ENCODE measurements at places on chromosomes 12 and 14.

DNA sequence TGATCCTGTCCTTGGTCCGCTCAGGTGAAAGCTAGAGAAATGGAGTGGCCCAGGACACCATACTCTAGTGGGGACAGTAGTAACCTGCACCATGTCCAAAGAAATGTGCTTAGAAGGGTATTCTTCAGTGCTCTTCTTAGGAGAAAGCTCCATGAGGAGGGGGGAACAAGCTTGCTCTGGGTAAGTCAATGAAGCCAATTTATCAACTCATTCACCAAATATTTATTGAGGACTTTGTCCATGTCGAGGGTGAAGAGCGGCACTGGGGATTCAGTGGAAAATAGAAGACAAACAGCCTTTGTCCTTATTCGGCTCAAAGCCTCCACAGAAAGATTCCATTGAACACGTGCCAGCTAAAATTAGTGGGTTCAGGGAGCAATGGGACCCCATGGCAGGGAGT, 677.8 kb downstream of the BCL11B start:
- DNase-seq, result no peak

DNA sequence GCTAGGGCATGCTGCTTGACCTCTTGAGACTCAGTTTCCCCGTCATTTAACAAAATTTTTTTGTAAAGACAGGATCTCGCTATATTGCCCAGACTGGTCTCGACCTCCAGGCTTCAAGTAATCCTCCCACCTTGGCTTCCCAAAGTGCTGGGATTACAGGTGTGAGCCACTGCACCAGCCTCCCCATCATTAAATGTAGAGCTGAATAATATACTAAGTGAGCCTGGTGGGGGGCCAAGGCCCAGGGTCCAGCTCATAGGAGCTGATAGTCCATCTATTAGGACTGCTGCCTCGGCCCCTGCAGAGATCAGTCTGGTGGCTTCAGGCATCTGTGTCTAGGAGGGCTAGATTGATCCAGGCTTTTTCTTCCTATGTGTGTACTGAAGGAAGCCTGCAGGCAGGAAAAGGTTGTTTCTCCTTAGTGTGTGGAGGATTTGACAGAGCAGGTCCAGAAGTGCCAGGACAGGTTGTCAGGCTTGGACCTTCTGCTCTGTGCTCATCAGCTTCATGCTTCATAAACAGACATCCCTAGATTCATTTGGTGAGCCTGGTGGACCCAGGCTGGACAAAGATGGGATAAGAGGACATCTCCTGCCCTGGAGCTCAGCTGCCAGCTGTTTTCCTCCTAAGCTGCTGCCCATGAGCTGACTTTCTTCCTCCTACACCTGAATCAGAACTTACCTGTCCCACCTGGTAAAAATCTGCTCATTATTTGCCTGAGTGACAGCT, 135.4 kb downstream of the ZFP36L1 start:
- DNase-seq, result no peak

GRCh38 chr14:95385701-95386100, 66.0 kb upstream of the CLMN start:
- no peak for DNase-seq

DNA sequence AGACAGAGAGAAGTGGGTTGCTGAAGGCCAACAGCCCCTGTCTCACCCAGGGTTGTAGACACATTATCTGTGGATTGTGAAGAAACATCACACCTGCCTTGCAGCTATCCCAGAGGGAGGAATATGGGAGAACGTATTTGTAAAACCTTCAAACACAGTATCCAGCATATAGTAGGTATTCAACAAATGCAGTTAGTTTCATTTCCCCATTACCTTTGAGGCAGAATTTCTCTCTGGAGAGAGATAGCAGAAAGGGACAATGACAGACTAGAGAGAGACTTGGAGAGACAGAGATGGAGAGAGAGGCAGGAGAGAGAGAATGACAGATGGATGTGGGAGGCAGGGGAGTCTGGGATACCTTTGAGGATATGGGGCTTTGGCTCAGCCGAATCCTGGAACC, 62.0 kb downstream of the WSCD2 start:
- no peak for DNase-seq

GRCh38 chr14:66420251-66421006, 65.7 kb upstream of the CCDC196 start:
- DNase-seq, result no peak

DNA sequence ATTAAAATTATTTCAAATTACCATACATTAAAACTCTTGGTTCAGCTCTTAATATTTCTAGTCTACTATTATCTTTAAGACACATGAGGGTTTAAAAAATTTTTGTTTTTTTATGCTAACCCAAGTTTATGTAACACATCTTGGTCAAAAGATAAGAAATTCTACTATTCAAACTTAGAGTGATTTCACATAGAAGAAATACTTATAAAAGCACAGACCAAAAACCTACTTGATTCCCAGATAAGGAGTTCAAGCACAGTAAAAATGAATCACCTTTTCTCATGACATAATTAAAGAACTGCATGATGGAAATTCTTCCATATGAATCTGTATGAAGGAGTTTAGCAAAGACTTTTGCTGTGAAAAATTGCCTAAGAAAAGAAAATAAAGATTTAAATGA, 13.9 kb downstream of the PPP2R3C start:
- DNase-seq, result no peak

- no peak for DNase-seq
Measured at GRCh38 chr12:97639702-97640101, 177.1 kb downstream of the RMST start.

DNA sequence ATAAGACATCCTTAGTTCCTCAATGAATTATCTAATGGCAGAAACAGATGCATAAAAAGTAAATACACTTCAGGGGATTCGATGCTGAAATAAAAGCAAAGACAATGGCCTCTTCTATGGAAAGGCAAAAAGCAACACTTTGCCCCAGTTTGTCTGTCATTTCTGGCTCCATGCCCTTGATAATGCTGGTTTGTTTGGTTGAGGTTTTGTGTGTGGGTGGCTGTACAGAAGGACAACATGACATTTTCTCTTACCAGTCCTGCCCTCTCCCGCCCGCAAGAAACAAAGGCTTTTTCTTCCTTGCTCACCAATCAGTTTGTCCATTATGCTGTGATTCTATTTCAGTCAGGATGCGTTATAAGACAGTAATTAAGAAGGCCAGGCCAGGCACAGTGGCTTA, 18.1 kb upstream of the WDR89 start:
- DNase-seq, result no peak

DNA sequence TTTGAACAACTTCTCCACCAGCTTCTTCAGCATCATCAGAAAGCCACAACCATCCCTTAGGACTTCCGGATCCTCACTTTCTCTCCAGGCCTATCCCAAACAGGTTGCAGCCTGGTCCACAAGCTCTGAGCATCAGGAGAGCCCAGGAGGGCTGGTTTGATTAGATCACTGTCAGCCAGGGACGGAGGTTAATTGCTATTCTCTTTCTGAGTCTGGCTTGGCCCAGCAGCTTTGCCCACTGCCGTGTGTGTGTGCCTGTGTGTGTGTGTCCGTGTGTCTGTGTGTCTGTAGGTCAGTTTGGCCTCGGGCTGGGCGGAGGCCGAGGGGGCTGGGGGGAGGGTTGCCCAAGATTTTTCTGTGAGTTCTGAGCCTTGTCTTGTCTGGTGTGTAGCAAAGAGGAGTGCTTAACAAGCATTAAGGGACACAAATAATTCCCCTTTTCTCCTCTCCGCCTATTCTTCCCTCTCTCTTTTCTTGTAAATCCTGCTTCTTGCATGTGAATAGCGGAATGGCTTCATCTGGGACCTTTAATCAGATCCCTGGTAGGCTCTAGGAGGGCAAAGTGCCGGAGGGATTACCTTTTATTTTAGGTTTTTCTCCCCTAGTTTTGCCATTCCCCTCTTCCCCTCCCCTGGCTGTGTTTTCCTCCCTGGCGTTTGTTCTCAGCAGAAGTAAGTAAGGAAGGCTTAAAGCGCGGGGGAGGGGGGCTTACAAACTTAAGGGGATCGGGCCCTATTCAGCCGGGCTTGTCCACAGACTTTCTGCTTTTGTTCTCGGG, 138.2 kb upstream of the LHX5 start:
- no peak for DNase-seq
